ENCODE measurements at places on chromosomes 5 and 9.

DNA sequence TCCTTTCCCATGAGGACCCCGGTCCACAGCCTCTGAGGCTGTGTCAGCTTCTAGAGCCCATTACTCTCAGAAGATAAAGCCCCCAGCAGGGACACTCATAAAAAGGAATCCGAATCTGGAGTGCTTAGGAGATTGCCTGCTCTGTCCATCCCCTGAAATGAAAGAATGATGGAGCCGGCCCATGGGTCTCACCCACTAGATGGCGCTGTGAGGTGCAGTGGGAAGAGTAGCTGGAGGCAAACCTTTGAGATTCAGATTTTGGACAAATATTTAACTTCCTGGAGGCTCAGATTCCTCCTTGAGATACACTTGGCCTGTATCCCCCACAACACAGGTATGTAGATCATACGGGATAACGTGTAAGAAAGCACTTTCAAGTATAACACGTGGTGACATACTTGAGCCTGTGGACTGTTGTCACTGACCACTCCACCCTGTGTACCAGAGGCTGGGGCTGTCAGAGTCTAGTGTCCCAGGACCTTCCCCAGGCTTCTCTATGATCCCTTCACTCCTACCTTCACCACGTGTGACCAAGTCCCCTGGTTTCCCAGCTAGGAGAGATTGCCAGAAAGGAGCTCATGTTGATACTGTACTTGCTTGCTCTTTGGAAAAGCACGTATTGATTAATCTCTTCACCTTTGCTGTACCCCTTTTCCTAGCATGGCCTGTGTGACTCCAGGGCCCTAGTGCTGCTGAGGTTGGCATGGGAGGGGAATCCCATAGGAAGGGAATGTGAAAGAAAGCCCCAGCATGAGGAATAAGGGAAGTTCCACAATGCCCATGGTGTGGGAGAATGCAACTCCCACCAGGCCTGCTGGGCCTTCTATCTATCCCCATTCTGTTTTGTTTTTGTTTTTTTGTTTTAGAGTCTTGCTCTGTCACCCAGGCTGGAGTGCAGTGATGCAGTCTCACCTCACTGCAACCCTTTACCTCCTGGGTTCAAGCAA, 32.1 kb downstream of the TRMO start:
- peak; percentile 45 for DNase-seq

- DNase-seq = no peak
Observed at GRCh38 chr5:148984345-148984744, 78.5 kb downstream of the SH3TC2 start.

- DNase-seq = no peak
Observed at GRCh38 chr9:36598273-36598672, 25.6 kb downstream of the MELK start.

DNA sequence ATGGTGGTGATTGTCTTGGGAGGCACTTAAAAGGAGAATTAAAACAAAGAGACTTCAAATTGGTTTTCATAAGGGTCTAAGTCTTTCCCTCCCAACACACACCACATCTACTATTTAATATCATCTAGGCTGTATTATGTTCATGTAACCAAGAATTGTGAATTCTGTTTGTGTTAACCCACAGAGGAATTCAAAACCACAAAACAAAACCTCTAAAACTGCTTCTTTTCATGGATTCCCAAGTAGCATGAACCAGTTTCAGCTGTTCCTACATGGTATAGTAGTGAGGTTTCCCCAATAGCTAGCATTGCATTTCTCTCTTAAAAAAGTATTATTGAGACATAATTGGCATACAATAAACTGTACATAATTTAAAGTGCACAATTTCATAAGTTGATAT, 283.8 kb downstream of the CD180 start:
- no peak for DNase-seq

DNA sequence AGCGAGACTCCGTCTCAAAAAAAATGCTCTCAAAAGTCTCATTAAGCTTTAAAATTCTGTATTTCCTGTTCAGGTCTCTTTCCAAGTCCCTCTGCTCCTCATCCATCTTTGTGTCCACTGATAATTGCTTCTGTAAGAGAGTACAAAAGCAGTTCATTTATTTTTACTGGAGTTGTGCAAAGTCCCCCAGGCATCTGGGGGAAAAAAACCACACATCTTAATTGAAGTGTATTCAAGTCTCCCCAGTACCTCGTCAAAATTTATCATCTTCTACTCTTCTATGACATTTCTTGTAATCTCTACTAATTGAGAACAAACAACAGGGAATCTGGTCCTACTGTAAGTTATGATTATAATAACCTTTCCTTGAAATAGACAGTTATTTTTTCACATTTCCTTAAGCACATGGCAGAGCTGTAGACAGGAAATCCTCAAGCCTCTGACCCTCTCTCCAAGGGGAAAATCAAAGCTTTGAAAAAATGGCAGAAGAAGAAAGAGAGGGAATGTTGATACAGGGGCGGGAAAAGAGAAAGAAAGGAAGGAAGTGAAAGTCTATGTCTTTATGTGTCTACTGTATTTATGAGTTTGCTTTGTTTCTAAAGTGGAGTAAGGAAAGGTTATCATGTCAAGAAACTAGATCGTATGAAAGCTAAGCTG, 51.5 kb downstream of the RAI14 start:
- DNase-seq = no peak
